ENCODE measurements at places on chromosomes 2 and 18.

GRCh38 chr2:117523711-117524238, 290.7 kb upstream of the DDX18 start:
- DNase-seq: no peak

GRCh38 chr2:22110244-22110651, 986.5 kb downstream of the TDRD15 start:
- no peak for DNase-seq

DNA sequence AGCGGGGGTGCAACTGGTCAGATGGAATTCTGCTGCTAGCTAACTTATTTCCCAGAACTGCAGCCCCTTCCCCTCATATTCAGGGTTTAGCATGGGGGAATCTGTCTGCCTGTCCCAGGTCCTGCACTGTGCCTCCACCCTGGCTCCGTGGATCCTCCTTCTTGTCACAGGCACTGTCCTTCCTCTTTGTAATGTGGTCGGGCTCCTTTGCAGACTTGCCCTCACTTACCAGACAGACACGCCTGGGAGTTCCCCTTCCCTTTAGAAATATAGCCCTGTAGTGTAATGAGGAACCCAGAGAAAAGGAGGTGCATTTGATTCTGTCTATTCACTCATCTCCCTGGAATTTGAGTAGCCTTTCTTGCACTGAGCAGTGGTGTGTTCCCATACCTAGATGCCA, 108.7 kb downstream of the TRIM43 start:
- no peak for DNase-seq

DNA sequence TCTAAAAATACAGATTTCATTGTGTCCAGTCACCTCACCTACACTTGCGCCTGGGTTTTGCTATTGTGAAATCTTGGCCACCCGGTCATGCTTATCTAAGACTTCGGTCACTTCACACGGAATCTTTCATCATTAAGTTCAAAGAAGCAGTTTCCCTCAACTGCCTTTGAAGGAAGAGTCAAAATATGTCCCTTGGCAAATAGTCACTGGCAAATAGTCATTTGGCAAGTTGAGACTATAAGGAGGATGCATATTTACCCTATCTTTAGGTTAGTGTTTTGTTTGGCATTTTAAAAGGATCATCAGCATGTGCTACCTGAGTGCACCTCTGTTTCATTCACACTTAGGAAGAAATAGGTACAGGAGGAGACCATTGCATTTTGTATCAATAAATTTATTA, 95.9 kb downstream of the FEZ2 start:
- no peak for DNase-seq
